CD4-positive, alpha-beta T cell treated with Interleukin-10 for 1 hour (primary cell): ENCODE measurements at places on chromosomes 16 and 17.

- DNase-seq: peak; percentile 80
These were observed 13.4 kb upstream of the ATP5MC1 start for GRCh38 chr17:48878920-48879898.

- no peak for DNase-seq
These were observed 16.6 kb downstream of the CACNA1H start for GRCh38 chr16:1169285-1170075.

GRCh38 chr16:57890752-57891111 lies 80.2 kb downstream of the CNGB1 start:
- no peak for DNase-seq

- no peak for DNase-seq
These were observed 216.0 kb downstream of the ZNF423 start for GRCh38 chr16:49639739-49640431.

GRCh38 chr17:48131216-48131824 lies 23.8 kb downstream of the SNX11 start:
- peak; percentile 70 for DNase-seq
